ENCODE measurements at places on chromosomes 11 and 22.

DNA sequence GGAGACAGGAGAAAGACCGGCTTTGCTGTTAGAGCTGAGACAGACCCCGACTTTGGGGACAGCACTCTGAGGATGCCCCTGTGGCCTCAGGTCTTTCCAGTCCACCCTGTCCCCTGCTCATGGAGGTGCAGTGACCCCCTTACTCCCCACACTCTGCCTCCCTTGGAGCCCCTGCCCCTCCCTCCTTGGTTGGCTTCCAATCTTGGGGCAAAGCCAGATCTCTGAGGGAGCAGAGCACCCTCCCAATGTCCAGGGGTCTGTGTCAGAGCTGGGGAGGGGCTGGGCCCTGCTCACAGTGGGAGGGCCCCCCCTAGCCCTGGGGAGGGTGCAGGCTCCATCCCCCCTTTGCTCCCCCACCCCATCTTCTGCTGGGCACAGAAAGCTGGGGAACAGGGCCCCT is 50.0 kb downstream of the IGLL1 start:
- DNase-seq = no peak

GRCh38 chr11:116703421-116703820 is 69.4 kb downstream of the BUD13 start:
- DNase-seq = peak; percentile 95

DNA sequence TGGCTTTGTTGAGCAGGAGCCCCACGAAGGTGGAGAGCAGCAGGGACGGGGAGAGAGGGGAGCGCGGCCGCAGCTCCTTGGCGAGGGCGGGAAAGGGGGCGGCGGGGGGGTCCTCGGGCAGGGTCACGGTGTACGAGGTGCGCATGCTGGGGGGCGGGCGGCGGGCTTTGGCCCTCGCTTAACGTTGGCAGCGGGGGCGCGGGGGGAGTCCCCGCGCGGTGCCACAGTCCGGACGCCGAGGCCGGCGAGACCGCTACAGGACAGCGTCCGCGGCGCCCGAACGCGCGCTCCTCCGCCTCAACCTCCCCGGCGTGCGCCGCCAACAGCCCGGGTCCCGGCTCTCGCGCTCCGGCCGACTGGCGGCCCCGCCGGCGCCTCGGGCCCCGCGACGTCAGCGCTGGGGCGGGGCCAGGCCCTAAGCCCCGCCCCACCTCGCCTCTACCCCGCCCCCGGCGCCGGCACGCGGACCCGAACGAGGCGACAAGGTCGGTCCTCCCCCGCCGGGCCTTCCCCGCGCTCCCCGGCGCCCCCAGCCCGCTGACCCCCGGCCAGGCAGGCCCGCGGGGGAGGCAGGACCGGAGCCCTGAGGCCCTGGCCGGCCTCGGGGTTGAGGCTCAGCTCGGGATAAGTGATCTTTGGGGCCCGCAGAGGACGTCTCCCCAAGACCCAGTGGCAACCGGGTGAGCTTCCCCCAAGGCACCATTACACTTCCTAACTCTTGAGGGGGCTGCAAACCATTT is 17.5 kb downstream of the USP2 start:
- peak; percentile 75 for DNase-seq

GRCh38 chr11:76329983-76330382 is 50.9 kb downstream of the THAP12 start:
- DNase-seq = no peak

GRCh38 chr22:21028277-21029251 is 3.8 kb downstream of the SLC7A4 start:
- peak; percentile 49 for DNase-seq

DNA sequence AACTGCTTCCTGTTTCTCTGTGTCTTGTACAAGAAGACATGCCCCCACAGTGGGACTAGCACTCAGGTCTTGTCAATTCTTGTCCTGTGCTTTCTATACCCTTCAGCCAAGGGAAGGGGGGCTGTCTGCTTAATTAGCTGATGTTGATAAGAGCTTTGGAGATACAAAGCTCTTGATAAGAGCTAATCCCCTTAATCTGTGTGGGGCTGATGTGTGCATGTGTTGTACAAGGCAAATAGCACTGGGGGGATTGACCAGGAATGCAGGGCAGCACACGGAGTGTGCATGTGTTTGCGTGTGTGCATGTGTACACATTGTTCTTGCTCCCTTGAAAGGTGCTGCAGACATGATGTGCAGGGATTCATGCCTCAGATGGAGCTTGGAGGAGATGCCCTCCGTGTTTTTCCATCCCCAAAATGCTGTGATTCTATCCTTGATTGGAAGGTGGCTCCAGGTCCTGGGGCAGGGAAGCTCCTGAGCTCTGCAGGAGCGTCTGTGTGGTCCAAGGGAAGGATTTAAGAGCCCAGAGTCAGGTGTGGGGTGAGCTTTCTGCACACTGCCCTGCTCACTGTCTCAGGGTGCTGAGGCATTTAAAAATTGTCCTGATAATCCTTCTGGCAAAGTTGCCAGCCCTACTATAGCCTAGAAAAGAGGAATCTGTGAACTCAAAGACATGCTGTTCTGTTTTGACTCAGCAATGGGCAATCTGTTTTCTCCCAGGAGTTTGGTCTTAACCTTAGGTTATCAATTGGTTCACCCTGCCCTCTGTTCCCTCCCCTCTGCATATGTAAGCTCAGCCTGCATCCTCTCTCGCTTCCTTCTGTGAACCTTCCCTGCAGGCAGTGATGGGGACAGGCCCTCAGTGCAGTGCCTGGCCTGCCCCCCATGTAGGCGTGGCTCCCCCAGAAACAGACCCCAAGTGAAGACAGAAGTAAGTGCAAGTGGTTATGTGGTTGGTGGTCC is 102.0 kb downstream of the GRIK4 start:
- no peak for DNase-seq

DNA sequence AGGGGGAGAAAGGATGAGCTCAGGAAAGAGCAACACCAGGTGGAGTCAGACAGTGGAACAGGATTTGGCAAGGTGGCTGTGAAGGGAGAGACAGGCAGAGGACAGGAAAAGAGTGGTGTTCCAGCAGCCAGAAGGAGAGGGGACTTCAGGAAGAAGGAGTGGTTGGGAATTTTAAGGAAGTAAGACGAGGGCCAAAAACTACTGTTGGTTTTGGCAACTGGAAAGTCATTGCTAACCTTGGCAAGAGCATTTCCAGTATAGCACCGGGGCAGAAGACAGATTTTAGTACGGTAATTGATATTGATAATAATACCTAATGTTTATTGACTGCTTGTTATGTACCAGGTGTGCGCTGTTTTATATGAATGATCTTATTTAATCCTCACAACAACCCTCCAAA is 15.4 kb upstream of the DDX6 start:
- DNase-seq = no peak

- no peak for DNase-seq
Measured at GRCh38 chr22:20028855-20029549, 8.1 kb downstream of the TANGO2 start.

GRCh38 chr11:111324277-111324720 is 26.0 kb downstream of the POU2AF3 start:
- DNase-seq = no peak

- no peak for DNase-seq
Measured at GRCh38 chr22:46376908-46377524, 41.5 kb downstream of the TRMU start.

GRCh38 chr11:105371311-105371710 is 231.7 kb upstream of the CARD18 start:
- no peak for DNase-seq

GRCh38 chr11:13010749-13011465 is 1.8 kb downstream of the RASSF10 start:
- DNase-seq = no peak

DNA sequence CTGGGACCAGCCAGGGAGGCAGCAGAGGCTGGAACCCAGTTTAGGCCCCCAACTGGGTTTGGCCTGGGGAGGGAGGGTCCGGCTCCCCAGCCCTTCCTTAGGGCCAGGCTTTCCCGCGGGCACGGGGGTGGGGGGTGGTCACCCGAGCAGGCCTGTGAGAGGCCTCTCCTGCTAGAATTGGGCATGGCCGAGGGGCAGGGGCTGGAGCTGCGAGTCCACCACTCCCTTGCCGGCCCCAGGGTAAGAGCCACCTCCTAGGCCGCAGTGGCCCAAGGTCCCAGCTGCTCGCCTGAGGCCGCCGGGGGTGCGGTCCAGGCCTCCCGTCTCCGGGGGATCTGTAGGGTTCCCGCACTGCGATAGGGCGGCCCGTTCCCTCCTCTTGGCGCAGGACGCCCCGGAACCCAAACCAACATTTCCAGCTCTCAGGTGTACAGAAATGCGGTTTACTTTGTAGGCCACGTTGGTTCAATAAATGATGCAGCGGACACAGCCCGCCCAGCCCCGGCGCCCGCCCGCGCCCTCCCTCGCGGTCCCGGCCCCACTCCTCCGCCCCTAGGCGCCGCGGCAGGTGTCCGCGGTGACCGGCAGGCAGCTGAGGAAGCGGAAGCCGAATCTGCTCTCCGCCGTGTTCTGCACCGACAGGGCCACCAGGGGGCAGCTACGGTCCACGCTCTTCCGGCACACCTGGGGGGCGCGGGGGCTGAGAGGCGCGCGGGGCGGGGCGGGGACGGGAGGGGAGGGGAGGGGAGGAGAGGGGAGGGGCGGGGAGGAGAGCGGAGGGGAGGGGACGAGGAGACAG is 5.9 kb downstream of the LMNTD2 start:
- peak; percentile 55 for DNase-seq

DNA sequence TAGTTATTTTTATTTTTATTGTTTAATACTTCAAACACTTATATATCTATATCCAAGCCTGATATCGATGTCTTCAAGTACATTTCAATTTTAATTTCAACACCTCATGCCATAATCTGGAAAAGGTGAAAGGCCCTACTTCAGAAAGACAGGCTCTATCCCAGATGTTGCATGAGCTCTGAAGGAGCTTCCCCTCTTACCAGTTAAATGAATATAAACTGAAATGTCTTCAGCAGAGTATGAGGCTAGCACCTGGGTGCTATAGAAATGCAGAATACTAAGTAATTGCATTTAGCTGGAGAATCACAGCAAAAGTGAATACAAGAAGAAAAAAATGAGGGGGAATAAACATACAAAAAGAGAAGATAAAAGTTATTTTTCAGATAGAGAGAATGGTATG is 11.5 kb upstream of the GRIA4 start:
- no peak for DNase-seq

- DNase-seq = peak; percentile 84
Measured at GRCh38 chr22:41576877-41577276, 12.8 kb downstream of the PMM1 start.

DNA sequence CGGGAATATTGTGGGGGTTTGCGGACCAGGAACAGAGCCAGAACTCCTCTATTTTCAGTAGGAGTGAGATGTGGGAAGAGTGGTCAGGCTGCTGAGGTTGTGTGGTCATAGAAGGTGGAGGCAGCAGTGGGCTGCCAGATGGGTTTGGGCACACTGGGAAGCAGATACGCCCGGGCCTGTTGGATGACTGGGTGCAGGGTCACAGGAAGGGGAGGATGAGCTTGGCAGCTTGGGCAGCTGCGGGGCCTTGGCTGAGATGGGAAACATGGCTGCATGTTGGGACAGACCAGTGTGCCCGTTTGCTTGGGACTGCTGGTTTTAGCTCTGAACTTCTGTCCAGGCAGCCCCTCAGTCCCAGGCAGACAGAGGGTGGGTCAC is 11.4 kb downstream of the SHANK3 start:
- DNase-seq = no peak

GRCh38 chr11:121372028-121372427 is 79.5 kb downstream of the SC5D start:
- no peak for DNase-seq

- DNase-seq = no peak
Measured at GRCh38 chr11:8792710-8793109, 110.1 kb downstream of the RPL27A start.

DNA sequence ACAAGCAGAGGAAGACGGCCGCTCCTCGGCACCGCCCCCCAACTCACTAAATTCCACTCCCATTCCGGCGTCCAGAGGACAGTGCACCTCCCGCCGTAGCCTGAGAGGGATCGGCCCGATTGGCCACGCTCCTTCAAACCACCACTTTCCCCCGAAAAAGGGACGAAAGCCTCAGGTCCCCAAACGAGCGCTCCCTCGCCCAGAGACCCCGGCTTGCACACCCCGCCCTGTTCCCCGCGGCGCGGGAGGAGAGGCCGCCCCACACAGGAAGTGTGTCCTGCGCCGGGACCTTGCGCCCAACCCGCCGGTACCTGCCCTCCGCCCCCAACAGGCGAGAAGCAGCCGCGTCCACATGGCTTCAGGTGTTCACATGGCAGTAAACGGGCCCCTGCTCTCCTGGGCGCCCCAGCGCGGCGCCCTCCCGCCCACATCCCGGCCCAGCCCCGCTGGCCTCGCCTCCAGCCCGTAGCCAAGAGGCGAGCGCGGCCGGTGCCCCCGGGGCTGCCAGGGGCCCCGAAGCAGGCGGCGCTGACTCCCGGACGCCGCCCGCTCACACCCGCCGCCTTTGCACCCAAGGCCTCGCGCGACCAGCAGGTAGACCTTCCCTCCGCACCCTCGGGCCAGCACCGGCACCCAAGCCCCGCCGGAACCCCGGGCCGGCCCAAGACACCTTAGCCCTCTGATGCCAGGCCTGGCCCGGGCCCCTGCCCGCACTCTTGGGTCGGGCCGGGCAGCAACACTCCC is 849 bp downstream of the TCF20 start:
- DNase-seq = peak; percentile 49

- DNase-seq = no peak
Measured at GRCh38 chr22:42022162-42022847, 23.7 kb downstream of the WBP2NL start.

DNA sequence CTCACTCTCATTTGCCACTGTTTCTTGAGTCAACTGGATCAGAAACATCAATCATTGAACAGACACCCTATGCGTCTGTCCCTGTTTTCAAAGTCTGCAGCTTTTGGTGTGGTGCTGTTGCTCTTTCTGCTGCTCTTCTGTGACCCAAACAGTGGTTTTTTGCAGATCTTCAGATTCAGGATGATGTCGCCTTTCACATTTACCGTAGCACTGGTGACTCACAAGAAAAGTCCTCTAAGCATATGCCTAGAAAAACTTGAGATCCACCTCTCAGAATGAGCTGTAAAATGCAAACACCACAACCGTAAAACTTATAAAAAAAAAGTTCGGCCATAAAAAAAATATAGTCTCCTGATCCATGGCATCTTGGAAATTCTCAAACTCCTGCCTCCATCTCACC is 400.4 kb downstream of the NTM start:
- DNase-seq = no peak

DNA sequence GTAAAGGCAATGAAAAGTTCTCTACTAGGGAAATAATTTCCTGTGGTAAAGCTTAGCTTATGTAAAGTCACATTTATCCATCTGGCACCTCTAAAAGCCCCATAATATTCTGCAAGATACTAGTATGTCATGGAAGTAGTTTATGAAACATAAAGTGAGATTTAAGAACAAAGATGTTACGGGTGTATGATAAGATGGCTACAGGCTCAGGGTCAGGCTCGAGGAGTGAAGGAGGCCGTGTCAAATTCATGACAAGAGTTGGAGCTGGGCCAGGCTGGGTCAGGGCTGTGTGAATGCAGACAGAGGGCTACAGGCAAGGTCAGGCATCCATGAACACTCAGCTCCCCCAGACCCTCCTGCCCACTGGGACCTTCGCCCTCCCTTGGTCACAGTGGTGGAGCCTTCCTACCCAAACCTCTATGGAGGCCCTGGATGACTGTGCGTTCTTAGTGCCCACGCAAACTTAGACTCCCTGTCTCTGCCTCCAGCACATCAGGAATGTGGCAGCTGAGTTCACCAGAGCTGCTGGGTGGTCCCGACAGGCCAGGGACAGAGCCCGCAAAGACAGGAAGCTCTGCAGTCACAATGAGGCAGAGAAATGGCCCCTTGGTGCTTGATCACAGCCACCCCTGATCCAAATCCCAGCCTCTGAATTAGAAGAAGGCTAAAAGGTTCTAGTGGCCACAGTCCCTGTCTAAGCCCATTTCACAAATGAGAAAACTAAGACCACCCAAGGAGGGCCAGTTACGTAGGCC is 14.8 kb downstream of the IGLL5 start:
- DNase-seq = no peak
